ENCODE measurements at places on chromosomes 4 and X.
A peak's percentile ranks its signal among the peaks of the same experiment; 100 is the strongest.

GRCh38 chr4:53905941-53906377 lies 158.4 kb downstream of the CHIC2 start:
- no peaks in the 10 kb centered on the region for H3K27me3 ChIP-seq
- peaks cover 11% of the 10 kb centered on the region for H3K4me1 ChIP-seq

GRCh38 chr4:153160821-153161220 lies 43.4 kb upstream of the TRIM2 start:
- H3K36me3 ChIP-seq: no peaks in the 10 kb centered on the region
- H3K4me1 ChIP-seq: 0 out of 2 replicates have a peak, but pooled peaks cover 2% of the 10 kb centered on the region
- no peak overlapping the region for H3K27ac ChIP-seq
- DNase-seq: no peak
- peaks cover 3% of the 10 kb centered on the region for H3K27me3 ChIP-seq
- no peak overlapping the region for H3K4me3 ChIP-seq

GRCh38 chr4:45539142-45539814 lies 584.6 kb downstream of the GABRG1 start:
- H3K4me1 ChIP-seq: no peaks in the 10 kb centered on the region
- no peaks in the 10 kb centered on the region for H3K36me3 ChIP-seq
- no peak overlapping the region for H3K4me3 ChIP-seq
- no peak overlapping the region for H3K27ac ChIP-seq
- DNase-seq: no peak

GRCh38 chrX:72029483-72030411 lies 102.0 kb downstream of the RTL5 start:
- peak; percentile 90 for DNase-seq
- H3K27ac ChIP-seq: peak overlapping the region; percentile 62
- H3K4me1 ChIP-seq: peaks cover 11% of the 10 kb centered on the region

- no peaks in the 10 kb centered on the region for H3K36me3 ChIP-seq
- no peak overlapping the region for H3K4me3 ChIP-seq
- DNase-seq: peak; percentile 55
- H3K4me1 ChIP-seq: peaks cover 25% of the 10 kb centered on the region
These were observed 52.6 kb downstream of the FNIP2 start for GRCh38 chr4:158821228-158821971.

GRCh38 chrX:32150141-32150540 lies 1061.2 kb downstream of the DMD start:
- no peak for DNase-seq
- H3K27ac ChIP-seq: no peak overlapping the region
- H3K4me3 ChIP-seq: no peak overlapping the region
- H3K27me3 ChIP-seq: no peaks in the 10 kb centered on the region

DNA sequence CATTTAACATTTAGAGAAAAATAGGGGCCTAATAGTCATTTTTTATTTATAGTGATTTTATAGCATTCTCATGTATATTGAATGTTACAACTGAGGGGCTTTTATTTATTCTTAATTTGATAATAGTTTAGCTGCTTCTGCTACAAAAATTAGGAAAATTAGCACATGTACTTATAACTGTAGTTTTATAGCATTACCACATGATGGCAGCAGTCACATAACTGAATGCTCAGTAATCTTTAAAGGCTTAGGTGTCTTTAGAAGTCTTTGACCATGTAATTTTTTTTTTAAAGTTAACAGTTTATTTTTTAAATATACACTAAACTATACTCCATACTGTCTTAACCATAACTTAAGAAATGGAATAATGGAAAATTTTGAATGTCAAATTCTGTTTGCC lies 136.6 kb downstream of the STAG2 start:
- H3K27ac ChIP-seq: no peak overlapping the region
- peak; percentile 51 for DNase-seq
- 0 out of 2 replicates have a peak, but pooled peaks cover 2% of the 10 kb centered on the region for H3K36me3 ChIP-seq
- no peaks in the 10 kb centered on the region for H3K27me3 ChIP-seq
- H3K4me3 ChIP-seq: no peak overlapping the region
- no peaks in the 10 kb centered on the region for H3K4me1 ChIP-seq

DNA sequence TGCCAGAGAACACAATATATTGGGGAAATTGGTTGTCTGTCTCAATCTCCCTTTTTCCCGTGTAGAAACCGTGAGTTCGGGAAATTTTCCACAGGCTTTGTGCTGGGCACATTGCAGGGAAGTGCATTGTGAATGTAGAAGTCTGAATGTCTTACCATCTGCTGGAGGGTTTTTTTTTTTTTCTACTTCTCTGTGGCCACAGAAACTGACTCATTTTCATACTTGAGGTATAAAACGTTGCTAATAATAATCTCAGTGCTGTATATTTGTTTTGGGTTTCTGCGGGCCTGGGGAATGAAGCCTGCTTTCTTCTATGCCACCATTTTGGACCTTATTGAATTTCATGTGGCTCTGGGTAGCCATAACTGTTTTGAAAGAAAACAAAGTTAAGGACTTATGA lies 1001.2 kb downstream of the STIM2 start:
- no peaks in the 10 kb centered on the region for H3K4me1 ChIP-seq
- H3K36me3 ChIP-seq: no peaks in the 10 kb centered on the region
- no peak overlapping the region for H3K4me3 ChIP-seq
- no peak overlapping the region for H3K27ac ChIP-seq

- H3K36me3 ChIP-seq: no peaks in the 10 kb centered on the region
- H3K27me3 ChIP-seq: no peaks in the 10 kb centered on the region
- H3K27ac ChIP-seq: no peak overlapping the region
- peak; percentile 45 for DNase-seq
- H3K4me3 ChIP-seq: no peak overlapping the region
These were observed 40.8 kb upstream of the NUDT6 start for GRCh38 chr4:122963216-122963615.

- no peak overlapping the region for H3K27ac ChIP-seq
- peaks cover 9% of the 10 kb centered on the region for H3K4me1 ChIP-seq
- H3K36me3 ChIP-seq: no peaks in the 10 kb centered on the region
- no peak overlapping the region for H3K4me3 ChIP-seq
- no peak for DNase-seq
These were observed 34.1 kb downstream of the FNIP2 start for GRCh38 chr4:158802914-158803313.

GRCh38 chr4:98539299-98539698 lies 119.1 kb downstream of the TSPAN5 start:
- DNase-seq: no peak
- H3K36me3 ChIP-seq: no peaks in the 10 kb centered on the region

- DNase-seq: peak; percentile 31
- no peaks in the 10 kb centered on the region for H3K4me1 ChIP-seq
- no peak overlapping the region for H3K27ac ChIP-seq
These were observed 44.8 kb downstream of the BANK1 start for GRCh38 chr4:101835121-101835904.

DNA sequence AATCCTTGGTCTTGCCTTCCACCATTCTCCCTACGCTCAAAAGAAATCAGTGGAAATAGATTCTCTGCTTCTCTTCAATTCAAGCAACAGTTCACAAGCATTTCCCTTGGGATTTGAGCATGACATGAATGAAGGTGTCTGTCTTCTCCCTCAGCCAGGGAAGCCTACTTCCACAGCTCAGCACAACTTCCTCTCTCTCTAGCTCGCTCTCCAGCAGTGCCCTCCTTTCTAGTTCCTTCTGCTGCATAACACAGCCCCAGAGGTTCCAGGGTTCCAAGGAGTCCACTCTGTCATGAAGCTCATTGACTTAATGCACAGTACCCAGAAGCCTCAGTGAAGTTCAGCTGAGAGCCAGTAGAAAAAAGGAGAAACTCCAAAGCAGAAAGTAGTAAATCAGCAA lies 81.3 kb downstream of the PLS3 start:
- no peak for DNase-seq
- peaks cover 4% of the 10 kb centered on the region for H3K27me3 ChIP-seq
- H3K4me3 ChIP-seq: no peak overlapping the region
- peak overlapping the region; percentile 26 for H3K27ac ChIP-seq

- peak overlapping the region; percentile 85 for H3K4me3 ChIP-seq
- H3K27ac ChIP-seq: peak overlapping the region; percentile 95
- H3K36me3 ChIP-seq: no peaks in the 10 kb centered on the region
- DNase-seq: peak; percentile 17
- peaks cover 8% of the 10 kb centered on the region for H3K4me1 ChIP-seq
- H3K27me3 ChIP-seq: no peaks in the 10 kb centered on the region
These were observed 1.1 kb upstream of the PPP3CA start for GRCh38 chr4:101348367-101348827.

GRCh38 chr4:94660614-94661013 lies 97.1 kb upstream of the BMPR1B start:
- no peak for DNase-seq
- no peak overlapping the region for H3K4me3 ChIP-seq
- peaks cover 5% of the 10 kb centered on the region for H3K36me3 ChIP-seq

- H3K36me3 ChIP-seq: no peaks in the 10 kb centered on the region
- H3K4me3 ChIP-seq: no peak overlapping the region
- H3K27ac ChIP-seq: no peak overlapping the region
- no peaks in the 10 kb centered on the region for H3K4me1 ChIP-seq
- no peaks in the 10 kb centered on the region for H3K27me3 ChIP-seq
These were observed 222.3 kb upstream of the BOD1L1 start for GRCh38 chr4:13849778-13850177.

- no peaks in the 10 kb centered on the region for H3K4me1 ChIP-seq
- H3K4me3 ChIP-seq: no peak overlapping the region
- no peak overlapping the region for H3K27ac ChIP-seq
- no peaks in the 10 kb centered on the region for H3K36me3 ChIP-seq
These were observed 135.5 kb downstream of the ARHGAP24 start for GRCh38 chr4:85610450-85610849.

GRCh38 chr4:142961866-142962265 lies 115.8 kb upstream of the INPP4B start:
- no peak overlapping the region for H3K27ac ChIP-seq
- no peak overlapping the region for H3K4me3 ChIP-seq
- H3K36me3 ChIP-seq: no peaks in the 10 kb centered on the region
- no peaks in the 10 kb centered on the region for H3K4me1 ChIP-seq

- H3K4me1 ChIP-seq: peaks cover 2% of the 10 kb centered on the region
- DNase-seq: no peak
- no peaks in the 10 kb centered on the region for H3K36me3 ChIP-seq
- no peak overlapping the region for H3K27ac ChIP-seq
These were observed 19.8 kb upstream of the STOX2 start for GRCh38 chr4:183885205-183885720.

GRCh38 chr4:155966731-155967395 lies 13.2 kb upstream of the CTSO start:
- peak overlapping the region; percentile 97 for H3K27ac ChIP-seq
- H3K4me1 ChIP-seq: peaks cover 3% of the 10 kb centered on the region
- H3K36me3 ChIP-seq: no peaks in the 10 kb centered on the region
- H3K27me3 ChIP-seq: no peaks in the 10 kb centered on the region
- H3K4me3 ChIP-seq: no peak overlapping the region
- peak; percentile 69 for DNase-seq

DNA sequence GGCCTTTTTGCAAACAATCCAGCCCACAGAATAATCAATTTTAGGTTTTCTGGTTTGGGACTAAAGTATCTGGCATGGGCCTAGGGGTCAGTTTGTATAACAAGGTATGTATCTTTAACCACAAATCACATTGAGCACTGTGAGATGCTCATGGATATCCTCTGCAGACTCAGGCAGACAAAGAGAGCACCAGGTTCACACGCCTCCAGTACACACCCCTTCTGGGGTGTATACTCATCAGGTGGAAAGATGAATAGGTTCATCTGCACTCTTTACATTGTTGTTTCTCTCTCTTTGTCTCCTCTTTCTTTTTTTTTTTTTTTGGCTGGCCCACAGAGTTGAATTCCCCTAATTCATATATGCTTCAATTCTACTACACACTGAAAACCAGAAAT lies 21.1 kb downstream of the TEC start:
- no peak overlapping the region for H3K27ac ChIP-seq
- DNase-seq: no peak
- no peak overlapping the region for H3K4me3 ChIP-seq
- no peaks in the 10 kb centered on the region for H3K36me3 ChIP-seq
- H3K4me1 ChIP-seq: no peaks in the 10 kb centered on the region
- H3K27me3 ChIP-seq: no peaks in the 10 kb centered on the region

DNA sequence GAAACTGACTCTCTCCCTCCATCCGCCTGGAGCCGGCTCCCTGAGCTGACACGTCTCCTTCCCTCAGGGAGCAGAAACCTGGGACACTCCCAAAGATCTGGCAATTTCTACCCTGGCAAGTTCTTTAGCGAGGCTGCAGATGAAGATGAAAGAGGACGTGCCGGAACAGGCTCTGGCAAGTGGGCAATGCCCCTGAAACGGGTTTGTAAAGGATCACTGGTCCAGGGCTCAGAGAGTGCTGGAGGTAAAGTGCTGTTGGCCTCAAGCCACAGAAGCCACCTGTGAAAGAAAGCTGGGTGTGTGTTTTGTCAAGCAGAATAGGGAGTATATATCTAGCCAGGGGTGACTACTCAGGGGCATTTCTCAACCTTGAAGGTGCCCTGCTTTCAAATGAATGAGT lies 131.4 kb upstream of the ATP6AP2 start:
- no peak for DNase-seq
- H3K4me1 ChIP-seq: no peaks in the 10 kb centered on the region
- no peaks in the 10 kb centered on the region for H3K36me3 ChIP-seq
- H3K27me3 ChIP-seq: peaks cover 30% of the 10 kb centered on the region
- no peak overlapping the region for H3K27ac ChIP-seq

GRCh38 chrX:115350711-115351381 lies 61.3 kb downstream of the LUZP4 start:
- H3K27me3 ChIP-seq: peaks cover 4% of the 10 kb centered on the region
- no peaks in the 10 kb centered on the region for H3K36me3 ChIP-seq
- no peak overlapping the region for H3K4me3 ChIP-seq
- no peaks in the 10 kb centered on the region for H3K4me1 ChIP-seq
- H3K27ac ChIP-seq: no peak overlapping the region

DNA sequence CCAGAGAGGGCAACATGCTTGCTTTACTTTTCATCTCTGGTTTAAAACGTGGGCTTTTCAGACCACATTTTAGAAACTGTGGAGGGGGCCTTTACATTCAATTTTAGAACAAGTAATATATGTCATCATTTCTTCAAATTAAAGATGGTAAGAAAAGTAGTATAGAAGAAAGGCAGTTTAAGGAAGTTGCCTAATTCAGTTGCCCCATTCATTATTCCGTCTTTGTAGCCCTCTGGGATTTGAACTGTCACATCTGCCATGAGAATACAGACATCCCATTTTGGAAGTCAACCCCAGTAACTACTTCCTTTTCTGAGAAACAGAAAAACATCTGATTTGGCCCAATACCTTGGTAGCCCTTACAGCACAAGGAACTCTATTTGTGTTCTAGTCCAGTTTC lies 61.2 kb downstream of the PASD1 start:
- no peak overlapping the region for H3K4me3 ChIP-seq
- no peaks in the 10 kb centered on the region for H3K4me1 ChIP-seq
- no peak overlapping the region for H3K27ac ChIP-seq
- no peaks in the 10 kb centered on the region for H3K27me3 ChIP-seq
- no peak for DNase-seq
- no peaks in the 10 kb centered on the region for H3K36me3 ChIP-seq

- no peak overlapping the region for H3K4me3 ChIP-seq
- H3K27ac ChIP-seq: no peak overlapping the region
- no peak for DNase-seq
- no peaks in the 10 kb centered on the region for H3K27me3 ChIP-seq
- no peaks in the 10 kb centered on the region for H3K4me1 ChIP-seq
These were observed 27.0 kb upstream of the MSANTD1 start for GRCh38 chr4:3221996-3222395.

GRCh38 chrX:141439651-141440050 lies 144.9 kb downstream of the SPANXA1 start:
- H3K27ac ChIP-seq: no peak overlapping the region
- H3K4me1 ChIP-seq: no peaks in the 10 kb centered on the region
- no peaks in the 10 kb centered on the region for H3K36me3 ChIP-seq
- no peaks in the 10 kb centered on the region for H3K27me3 ChIP-seq
- no peak overlapping the region for H3K4me3 ChIP-seq

GRCh38 chrX:135438734-135439043 lies 16.9 kb downstream of the SMIM10L2A start:
- H3K36me3 ChIP-seq: no peaks in the 10 kb centered on the region
- no peaks in the 10 kb centered on the region for H3K27me3 ChIP-seq
- no peak overlapping the region for H3K4me3 ChIP-seq
- no peaks in the 10 kb centered on the region for H3K4me1 ChIP-seq
